Anterior cingulate cortex (tissue), 58 donors: ENCODE measurements at places on chromosomes 4 and X.
A peak's percentile ranks its signal among the peaks of the same experiment; 100 is the strongest.

- no peak for DNase-seq
Observed at GRCh38 chrX:105865709-105866108, 43.4 kb downstream of the NRK start.

GRCh38 chrX:13177921-13178566 is 133.6 kb upstream of the FAM9C start:
- DNase-seq: no peak

DNA sequence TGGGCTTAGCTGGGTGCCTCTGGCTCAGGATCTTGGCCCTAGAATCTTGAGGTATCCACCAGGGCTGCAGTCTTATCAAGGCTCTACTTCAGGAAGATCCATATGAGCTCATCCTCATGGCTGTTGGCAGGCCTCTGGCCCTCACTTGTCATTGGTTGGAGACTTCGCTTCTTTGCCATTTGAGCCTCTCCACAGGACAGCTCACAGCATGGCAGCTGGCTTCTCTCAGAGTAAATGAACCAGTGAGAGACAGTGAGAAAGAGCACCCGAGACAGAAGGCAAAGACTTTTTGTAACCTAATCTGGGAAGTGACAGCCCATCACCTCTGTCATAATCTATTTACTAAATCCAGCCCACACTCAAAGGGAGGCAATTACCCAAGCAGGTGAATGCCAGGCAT is 236.8 kb downstream of the GPAT3 start:
- no peak for DNase-seq

- no peak for DNase-seq
Observed at GRCh38 chrX:118726887-118727685, at the start of gene IL13RA1. Gene IL13RA1 (plus strand): TSS chrX:118727606. CDS start chrX:118727639, 33 bp downstream.

GRCh38 chrX:33014949-33015348 is 196.4 kb downstream of the DMD start:
- DNase-seq: no peak

DNA sequence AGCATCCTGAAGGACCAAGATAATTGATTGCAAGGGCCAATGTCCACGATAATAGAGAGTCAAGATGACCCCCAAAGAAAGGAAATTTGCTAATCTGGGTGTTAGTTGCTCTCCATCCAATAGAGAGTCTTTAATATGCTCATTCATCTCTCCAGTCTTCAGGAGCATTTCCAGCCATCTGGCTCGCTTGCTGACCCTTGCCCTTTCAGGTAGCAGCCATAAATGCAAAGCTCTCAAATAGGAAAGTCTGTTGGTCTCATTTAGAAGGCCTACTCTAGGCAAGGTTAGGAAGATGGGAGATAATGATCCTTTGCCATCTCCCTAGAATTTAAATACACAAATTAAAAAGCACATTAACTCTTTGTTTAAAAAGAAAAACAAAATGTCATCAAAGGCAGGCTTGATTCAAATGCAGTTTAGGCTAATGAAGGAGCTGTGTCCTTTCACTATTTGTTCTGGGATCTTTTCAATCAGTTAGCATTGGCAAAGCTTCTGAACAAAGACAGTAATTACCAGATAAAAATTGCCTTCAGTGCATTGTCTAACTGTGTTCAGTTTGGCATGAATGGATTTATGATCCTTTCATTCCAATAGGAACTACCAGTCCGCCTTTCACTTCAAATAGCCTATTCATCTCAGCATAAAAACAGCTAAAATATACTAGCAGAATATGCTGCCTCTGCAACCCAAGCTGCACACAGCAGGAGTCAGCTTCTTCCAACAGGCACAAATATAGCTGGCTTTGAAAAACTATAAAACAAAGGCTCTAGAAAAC is 49.6 kb upstream of the ATXN3L start:
- no peak for DNase-seq

DNA sequence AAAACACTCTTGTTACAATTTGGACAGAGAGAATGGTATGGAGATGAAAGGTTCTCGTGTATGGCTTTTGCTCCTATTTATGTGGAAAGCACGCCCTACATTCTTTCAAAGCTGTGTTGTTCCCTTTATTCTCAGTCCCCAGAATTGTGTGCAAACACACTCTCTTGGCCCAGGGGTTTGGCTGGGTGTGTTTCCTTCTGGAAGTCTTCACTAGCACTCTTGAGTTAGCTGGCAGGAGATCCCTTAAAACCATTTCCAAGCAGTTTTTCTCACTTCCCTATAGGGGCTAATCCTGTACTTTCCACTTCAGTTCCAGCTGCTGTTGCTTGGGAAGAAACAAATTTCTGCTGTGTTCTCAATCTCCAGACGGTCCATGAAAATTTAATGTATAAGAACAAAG is 35.1 kb downstream of the FHL1 start:
- no peak for DNase-seq

DNA sequence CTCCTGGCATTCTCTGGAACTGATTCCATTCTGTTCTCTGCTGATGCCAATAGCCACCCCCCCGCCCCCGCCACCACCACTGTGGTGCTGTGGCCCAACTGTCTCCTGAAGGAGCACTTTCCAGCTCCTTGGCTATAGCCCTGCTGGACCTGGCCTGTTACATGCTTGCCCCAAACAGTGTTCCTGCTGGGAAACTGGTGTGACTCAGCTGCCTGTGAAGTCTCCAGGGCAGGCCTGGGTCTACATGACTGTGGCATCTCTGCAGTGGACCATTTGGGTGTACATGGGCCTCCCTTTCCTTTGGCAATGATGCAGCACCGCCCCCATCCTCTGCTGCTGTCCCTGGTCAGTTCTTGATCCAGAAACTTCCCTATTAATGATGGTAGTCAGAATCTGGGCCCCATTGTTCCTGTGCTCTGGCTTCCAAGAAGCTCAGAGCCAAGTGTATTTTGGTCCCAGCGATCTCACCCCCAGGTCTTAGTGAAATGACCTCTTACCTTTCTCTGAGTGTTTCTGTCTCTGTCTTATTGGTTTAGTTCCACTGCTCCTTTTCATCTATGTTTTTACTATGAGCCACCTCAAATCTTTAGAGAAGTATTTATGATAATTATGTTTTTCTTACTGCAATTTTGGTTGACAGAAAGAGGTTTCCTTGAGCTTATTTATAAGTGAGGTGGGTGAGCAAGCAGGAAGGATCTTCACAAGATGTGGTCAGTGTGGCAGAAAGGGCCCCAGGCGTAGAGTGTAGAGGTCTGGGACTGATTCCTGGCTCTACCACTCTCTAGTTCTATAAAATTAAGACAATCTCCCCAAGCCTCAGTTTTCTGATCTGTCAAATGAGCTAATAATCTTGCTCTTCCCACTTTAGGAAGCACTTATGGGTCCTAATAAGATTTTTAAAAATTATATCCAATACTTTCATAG is 210.7 kb upstream of the EOLA2 start:
- DNase-seq: no peak

DNA sequence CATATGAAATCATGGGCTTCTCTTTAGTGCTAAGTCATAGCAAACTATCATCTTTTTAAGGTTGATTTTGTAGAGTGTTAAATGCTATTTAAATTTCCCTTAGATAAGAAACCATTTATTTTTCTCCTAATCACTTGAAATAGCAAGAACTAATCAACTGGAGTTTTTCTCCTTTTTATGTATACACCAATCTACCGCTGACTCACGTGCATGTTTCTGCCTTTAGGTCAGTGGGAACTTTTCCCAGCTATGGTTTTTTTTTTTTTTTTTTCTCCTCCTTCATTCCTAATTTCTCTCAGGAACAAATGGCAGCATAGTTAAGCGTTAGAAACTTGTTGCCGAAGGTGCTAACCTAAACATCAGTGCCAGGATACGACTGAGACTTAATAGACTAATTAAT is 176.4 kb downstream of the BMPR1B start:
- DNase-seq: no peak

- no peak for DNase-seq
Observed at GRCh38 chr4:24645765-24646550, 61.6 kb upstream of the DHX15 start.

DNA sequence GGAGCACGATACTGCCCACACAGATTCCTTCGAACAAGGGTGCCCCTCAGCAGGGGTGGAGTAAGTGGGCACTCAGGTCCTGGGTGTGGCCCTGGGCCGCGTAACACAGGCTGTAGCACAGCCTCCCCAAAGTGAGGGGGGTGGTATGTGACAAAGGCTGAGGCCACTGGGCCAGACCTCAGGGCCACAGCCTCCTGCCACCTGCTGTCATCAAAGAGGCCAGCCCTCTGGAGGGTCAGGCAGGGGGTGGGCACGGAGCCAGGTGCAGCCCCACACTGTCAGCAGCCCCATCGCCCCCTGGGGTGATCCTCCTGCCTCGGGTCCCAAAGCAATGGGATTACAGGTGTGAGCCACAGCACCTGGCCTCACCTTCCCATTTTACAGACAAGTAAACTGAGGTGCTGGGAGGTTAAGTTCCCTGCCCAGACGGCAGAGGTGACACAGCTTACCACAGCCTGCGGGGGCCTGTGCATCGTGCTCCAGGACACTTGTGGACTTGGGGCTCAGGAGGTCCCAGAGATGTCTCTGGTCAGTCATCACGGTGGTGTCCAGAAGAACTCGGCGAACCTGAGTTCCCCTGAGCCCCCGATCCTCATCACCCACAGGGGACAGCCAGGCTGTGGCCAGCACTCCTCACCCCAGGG is 27.5 kb upstream of the MXD4 start:
- DNase-seq: no peak

DNA sequence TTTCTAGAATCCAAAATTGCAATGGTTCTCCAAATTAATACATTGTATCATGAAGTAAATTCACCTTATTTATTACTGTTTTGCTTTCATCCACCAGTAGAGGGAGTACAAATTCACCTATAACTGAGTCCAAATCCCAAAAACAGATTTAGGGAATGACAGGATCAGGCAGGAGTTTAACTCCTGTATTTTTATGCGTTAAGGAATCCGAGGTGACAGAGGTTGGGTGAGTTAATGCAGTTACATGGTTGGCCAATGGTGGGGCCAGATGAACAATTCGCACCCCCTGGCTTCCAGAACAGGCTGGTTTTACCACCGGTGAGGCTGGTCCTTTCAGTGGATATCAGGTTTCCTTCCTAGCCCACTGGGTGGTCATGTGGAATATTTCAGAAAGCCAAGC is 82.4 kb downstream of the MTNR1A start:
- DNase-seq: no peak

GRCh38 chr4:9812501-9813340 is 31.3 kb downstream of the DRD5 start:
- no peak for DNase-seq

GRCh38 chr4:101178731-101179130 is 168.6 kb downstream of the PPP3CA start:
- no peak for DNase-seq

DNA sequence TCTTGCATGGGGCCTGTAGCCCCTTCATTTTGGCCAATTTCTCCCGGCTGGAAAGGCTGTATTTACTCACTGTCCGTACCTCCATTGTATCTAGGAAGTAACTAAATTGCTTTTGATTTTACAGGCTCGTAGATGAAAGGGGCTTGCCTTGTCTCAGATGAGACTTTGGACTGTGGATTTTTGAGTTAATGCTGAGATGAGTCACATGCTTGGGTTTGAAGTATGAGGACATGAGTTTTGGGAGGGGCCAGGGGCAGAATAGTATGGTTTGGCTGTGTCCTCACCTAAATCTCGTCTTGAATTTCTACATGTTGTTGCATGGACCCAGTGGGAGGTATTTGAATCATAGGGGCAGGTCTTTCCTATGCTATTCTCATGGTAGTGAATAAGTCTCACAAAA is 407.6 kb upstream of the NDST3 start:
- DNase-seq: no peak

GRCh38 chrX:65688403-65688871 is 21.0 kb downstream of the MSN start:
- no peak for DNase-seq

DNA sequence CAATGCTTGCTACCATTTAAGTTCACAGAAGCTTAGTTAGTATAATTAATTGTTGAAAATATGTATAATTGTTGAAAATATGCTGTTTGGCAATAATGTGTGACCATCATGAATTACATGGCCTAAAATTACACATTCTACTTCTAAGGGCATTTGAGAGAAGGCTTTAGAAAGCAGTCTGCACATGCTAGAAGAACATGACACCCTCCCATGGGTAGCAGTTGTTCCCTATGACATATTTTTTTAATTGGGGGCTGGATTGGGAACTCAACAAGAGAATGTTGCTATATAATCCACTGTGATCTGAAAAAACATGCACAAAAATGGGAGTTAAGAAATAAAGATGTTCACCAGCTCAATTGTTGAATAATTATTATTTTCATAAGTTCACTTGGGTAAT is 331.4 kb downstream of the ARHGAP24 start:
- no peak for DNase-seq

DNA sequence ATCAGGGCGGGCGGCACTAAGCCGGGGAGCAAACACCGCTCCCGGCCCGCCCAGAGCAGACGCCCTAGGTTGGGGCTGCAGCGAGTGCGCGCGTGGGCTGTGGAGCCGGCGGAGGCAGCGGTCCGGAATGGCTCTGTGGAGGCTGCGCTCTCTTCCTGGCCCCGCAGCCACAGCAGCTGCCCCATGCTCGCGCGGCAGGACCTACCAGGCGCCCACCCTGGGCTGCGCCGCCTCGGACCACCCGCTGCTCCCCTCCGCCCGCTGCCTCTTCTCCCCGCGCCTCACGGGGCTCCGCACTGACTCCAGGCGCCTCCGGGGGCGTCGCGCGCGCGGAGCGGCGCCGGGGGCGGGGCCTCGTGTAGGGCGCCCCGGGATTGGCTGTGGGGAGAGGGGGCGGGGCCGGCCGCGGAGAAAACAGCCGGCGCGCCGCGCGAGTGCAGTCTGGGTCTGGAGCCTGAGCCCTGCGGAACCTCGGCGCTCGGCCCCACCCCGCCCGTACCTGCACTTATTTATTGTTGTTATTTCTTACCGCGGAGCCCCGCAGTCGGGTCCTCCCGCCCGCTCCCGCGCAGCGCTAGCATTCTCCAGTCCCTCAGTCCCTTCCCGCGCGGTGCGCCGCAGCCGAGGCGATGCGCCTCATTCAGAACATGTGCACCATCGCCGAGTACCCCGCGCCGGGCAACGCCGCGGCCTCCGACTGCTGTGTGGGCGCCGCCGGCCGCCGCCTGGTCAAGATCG is at the start of gene RASL11B:
Gene RASL11B, plus strand, starts transcription at position 439 of the 738 bp plus-strand sequence. Its CDS starts 191 bp downstream, at position 630.
- peak; percentile 63 for DNase-seq
